ENCODE measurements at places on chromosomes 4 and X.

GRCh38 chr4:168197926-168198325 lies 105.6 kb downstream of the ANXA10 start:
- no peak for DNase-seq

DNA sequence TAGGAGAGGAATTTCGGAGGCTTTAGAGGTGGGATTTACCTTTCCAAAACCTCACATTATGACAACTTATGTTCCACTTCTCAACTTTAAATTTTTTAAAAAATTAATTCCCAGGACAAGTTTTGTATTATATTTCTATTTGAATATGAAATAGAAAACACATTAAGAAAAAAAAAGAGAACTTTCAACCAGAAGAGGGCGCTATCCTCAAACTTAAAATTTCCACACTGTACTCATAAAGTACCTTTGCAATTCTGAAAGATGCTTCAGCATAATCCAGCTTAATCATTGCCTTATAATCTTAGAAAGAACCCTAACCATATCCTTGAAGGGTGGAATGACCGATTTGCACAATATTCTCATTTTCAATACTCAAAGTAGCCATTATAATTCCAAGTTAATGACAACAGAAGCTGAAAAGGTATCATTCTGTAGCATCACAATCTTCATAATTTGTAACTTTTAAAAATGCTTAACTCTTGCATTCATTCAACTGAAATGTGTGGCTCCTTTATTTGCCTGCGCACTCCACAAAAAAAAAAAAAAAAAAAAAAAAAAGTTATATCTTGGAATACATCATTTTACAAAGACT lies 158.0 kb downstream of the KCNIP4 start:
- no peak for DNase-seq

DNA sequence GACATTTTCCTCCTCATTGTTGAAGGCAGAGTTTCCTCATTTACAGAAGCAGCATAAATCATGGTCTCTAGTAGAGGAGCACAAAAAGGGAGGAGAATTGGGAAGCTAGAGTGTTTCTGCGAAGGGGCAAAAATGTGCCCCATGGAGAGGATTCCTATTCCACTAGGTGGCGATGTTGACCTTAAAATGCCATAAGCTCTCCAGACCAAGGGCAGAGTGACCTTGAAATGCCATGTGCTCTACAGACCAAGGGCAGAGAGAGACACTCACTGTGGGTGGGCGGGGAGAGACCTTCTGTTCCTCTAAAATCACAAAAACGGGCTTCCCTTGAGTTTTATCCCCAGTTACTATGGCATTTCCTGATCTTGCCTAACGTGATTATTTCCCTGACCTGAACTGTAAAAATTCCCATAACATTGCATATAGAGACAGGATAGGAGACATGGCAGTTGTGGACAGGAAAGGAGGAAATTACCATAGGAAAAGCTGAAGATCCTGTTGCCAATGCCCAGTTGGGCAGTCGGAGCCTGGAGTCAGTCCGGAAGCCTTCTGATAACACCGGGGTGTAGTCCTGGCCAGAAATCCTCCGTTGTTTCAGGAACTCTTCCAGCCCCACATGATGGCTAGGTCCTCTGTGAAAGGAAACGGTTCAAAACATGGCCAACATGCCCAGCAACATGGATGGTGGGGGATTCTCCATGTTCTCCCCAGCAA lies 567.7 kb downstream of the MAGEB5 start:
- DNase-seq, result no peak

DNA sequence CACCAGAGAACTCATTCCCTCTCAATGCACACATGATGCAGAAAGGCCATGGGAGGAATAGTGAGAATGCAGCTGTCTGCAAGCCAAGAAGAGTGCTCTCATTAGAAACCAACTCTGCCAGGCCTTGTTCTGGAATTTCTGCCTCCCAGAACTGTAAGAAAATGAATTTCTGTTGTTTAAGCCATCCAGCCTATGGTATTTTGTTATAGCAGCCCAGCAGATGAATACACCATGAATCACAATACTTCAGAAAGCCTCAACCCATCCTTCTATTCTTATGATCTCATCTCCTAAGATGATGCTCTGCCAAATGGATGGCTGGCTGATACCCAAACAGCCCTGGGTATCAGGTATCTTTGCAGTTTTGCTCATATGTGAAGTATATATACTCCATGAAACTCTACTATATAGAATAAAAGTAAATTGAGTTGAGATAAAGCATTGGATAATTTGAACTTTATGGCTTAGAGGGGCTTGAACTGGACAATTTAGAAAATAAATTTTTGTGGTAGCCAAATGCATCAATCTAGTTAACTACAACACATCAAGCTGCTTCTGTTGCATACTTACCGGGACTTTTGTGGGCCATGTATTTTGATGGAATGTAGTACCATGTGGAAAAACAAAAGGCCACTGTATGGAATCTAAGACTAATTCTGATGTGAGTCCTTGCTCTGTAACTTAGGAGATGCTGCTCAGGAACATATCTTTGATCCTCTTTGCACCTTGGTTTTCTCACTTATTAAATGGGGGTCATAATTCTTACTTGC lies 245.9 kb downstream of the HS3ST1 start:
- DNase-seq, result no peak

GRCh38 chr4:6106156-6106555 lies 87.9 kb upstream of the C4orf50 start:
- no peak for DNase-seq

All from AG04449 (cell line).